AG04449 (cell line): ENCODE measurements at places on chromosomes 2 and 18.

- DNase-seq: no peak
Observed at GRCh38 chr2:16722677-16723076, 57.0 kb upstream of the CYRIA start.

DNA sequence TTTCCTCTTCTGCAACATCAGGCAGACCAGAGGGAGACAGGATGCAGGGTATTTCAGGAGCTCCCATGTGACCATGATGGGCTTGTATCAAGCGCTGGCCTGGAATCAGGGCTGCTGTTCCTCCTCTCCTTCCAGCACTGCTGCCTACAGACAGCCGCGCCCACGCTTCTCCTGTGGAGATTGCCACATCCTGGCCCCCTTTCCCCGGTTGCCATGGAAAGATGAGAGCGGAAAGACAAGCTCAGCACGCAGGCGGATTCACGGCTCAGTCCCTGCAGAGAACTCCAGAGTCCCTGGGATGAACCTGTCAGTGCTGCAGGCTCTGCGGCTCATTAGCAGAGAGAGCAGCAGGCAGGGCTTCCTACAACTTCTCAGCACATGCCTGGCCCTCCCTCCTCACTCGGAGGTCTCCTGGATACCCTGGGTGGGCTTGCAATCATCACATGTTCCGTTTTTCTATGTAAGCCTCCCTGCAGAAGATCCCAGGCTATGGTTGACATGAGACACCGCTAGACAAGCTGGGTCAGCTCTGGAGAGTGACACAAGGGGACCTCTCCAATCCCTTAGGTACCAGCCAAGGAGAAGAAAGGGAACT, 497.8 kb upstream of the MYT1L start:
- no peak for DNase-seq

DNA sequence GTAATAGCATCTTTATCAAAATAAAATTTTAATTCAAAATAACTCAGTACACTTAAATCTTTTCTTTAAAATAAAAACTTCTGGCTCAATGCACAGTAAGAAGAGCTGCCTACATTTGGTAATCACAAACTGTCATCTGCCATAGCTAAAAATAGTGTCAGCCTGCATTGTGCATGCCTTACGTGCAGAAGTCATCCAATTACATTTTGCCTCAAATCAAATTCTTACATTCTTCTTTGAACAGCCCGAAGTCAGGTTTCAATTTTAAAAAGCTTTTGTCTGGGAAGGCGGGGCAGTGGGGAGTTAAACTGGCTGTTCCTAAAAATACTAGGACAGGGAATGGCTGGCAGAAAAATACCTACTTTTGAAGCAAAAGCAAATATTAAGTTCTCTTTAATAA, 51.1 kb downstream of the RTN4 start:
- DNase-seq: peak; percentile 57

GRCh38 chr18:42287047-42287446, 332.0 kb downstream of the PIK3C3 start:
- DNase-seq: no peak

- DNase-seq: no peak
Observed at GRCh38 chr2:108560241-108560811, 26.1 kb downstream of the LIMS1 start.
